Foreskin fibroblast (primary cell): ENCODE measurements at places on chromosomes 5 and 9.

DNA sequence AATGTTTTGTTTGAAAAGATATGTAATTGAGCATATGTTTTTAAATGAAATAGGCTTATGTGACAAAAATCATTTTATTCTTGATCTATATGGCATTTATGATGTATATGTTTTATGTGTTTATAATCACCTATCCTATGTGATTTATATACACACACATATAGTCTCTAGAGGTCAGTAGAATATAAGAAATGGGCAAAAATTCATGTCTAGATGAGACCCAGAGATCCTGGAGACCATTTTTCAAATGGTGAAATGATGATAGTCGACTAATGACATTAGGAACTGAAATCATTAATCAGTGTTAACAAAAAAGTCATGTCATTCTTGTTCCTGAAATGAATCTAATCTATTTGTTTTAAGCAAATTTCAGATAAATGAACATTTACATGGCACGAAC, 709.2 kb upstream of the WWC1 start:
- peak; percentile 31 for DNase-seq

DNA sequence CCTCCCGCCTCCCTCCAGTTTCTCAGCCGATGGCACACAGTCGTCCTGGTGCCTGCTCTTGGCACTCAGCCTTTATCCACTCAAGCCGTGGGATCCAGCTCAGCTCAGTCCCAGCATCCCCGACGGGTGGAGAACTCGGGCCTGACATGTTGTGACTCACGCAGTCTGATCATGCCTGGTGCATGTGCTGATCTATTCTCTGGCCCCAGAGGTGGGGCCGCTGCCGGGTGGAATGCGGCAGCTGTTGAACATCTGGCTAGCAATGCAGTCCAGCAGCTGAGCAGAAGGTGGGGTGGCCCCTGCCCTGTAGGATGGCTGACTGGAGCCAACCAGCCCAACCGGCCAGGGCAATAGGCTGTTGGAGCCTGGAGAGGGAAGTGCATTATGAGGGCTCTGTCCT, 1.7 kb upstream of the AIF1L start:
- peak; percentile 95 for DNase-seq

DNA sequence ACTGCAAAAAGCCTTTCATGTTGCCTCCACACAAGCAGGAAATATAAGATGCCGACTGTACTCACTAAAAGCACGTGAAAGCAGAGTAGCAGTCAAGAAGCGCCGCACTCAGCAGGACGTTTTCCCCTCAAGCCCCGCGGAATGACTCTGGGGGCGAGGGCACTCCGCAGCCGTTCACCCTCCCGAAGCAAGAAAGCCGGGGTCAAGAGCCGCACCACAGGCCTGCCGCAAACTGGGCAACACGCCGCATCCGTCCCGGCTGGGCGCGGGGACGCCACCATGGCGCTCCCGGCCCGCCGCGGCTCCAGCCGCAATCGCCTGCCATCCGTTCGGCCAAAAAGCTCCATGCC, 364 bp downstream of the RPS6 start:
- no peak for DNase-seq

DNA sequence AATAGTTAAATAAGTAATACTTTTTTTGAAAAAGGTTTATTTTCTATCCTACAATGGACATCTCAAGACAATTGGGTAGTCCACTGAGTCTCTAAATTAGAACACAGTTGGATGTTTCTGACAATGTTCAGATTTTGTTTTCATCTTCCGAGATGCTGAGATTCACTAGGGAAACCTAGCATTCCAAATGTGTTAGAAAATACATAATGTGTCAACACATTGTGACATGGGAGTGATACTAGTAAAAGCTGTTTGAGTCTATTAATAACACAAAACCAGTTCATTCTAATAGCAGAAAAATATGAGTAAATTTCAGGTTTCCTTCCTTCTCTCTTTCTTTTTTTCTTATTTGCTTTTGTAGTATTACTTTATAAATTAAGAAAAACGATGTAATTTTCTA, 68.2 kb upstream of the CDH10 start:
- DNase-seq = no peak
